GM03348 (cell line): ENCODE measurements at places on chromosomes 12 and 14.

- DNase-seq = peak; percentile 5
These were observed 115.9 kb downstream of the NAV3 start for GRCh38 chr12:77946541-77947061.

GRCh38 chr12:26101350-26101734 lies 23.5 kb downstream of the BHLHE41 start:
- DNase-seq = no peak

GRCh38 chr14:32480337-32480736 lies 151.2 kb downstream of the AKAP6 start:
- peak; percentile 35 for DNase-seq

GRCh38 chr12:30753751-30754382 lies 884 bp downstream of the CAPRIN2 start:
- DNase-seq = peak; percentile 39

GRCh38 chr12:120925740-120926563 lies 21.8 kb upstream of the SPPL3 start:
- no peak for DNase-seq

- no peak for DNase-seq
These were observed 11.8 kb upstream of the EDDM3A start for GRCh38 chr14:20733684-20734429.

DNA sequence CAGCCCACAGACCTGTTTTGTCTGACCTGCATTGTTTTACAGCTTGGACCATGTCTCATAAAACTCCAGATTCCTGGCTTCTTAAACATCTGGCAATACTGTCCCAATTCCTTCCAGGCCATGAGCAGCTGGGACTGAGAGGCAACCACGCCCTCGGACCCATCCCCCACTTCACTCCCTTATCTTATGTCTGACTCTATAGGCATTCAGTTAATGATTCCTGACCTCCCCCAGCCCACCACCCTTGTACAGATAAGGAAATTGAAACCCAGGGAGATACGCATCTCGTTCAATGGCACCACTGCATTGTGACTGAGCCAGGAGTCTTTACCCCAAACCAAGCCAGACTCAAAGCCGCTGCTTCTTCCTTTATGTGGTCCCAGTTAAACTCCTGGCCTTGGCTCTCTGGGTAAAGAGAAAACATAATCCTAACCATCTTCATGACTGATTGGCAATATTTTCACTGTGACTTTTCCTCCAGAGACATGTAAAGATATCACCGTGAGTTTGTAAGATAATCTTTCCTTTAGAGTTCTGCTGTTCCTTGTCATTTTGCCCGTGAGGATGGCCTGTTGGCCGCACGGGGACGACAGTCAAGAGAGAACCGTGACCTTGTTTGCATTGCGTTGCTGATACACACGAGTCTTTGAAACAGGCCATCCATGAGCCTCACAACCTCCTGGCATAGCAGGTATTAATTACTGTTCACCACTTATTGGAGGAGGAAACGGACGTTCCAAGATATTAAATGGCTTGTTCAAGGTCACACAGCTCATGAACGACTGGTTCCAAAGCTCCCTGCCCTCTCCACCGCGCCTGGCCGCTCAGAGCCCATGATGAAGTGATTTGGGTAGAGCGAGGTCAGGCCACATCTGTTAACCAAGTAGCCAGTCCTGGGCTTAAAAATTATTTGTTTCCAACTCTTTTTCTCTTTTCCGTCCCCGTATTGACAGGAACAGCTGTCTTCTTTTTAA lies 39.4 kb downstream of the MAP1LC3B2 start:
- DNase-seq = peak; percentile 65

- no peak for DNase-seq
These were observed 10.8 kb downstream of the CRACR2A start for GRCh38 chr12:3741882-3742672.

DNA sequence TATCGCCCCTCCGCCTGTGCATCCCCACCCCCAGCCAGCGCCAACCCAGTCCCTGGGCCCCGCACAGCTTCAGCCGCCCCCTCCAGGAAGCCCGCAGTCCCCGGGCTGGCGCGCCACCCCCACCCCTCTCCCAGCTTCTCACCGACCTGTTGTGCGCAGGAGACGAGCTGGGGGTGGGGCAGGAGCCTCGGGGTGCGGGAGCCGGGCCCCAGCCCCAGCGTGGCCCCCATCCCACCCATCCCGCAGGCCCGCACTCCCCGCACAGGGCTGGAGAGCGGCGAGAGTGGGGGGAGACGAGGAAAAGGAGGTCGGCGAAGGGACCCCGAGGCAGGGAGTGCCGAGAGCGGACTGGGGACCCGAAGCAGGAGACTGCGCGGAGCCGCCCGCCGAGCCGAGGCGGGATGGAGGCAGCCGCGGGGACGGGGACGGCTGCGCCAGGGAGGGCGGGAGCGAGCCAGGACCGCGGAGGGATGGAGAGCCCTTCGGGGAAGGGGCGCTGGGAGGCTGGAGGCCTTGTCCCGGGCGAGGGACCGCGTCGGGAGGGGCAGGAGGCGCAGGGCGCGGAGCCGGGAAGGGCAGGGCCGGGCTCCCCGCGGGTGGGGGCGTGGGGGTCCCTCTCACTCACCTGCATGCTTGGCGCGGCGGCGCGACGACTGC lies 498 bp downstream of the PIANP start:
- DNase-seq = peak; percentile 40

DNA sequence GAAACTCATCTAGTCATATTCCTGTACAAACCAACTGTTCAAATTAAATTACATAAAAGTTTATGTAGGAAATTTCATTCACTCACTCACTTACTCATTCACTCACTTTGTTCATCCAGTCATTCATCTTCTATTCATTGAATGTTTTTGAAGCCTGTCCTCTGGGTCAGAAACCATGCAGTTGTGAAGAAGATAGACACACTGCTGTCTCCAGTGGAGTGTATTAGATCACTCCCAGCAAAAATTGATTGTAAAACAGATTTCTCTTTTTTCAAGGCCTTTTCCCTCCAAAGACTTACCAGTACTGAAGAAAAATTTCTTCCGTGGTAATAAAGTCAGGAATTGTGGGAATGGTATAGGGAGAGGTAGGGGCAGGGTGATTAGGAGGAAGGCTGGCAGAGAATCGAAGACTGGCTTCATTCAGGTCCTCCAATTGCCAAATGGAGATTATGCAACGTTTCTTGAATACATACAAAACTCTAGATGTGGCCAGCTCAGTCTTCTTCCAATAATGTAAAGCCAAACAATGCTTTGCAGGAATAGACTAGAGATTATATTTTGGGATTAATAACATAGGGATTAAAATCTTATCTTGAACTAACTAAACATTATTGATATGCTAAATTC lies 9.1 kb downstream of the LRRK2 start:
- no peak for DNase-seq

DNA sequence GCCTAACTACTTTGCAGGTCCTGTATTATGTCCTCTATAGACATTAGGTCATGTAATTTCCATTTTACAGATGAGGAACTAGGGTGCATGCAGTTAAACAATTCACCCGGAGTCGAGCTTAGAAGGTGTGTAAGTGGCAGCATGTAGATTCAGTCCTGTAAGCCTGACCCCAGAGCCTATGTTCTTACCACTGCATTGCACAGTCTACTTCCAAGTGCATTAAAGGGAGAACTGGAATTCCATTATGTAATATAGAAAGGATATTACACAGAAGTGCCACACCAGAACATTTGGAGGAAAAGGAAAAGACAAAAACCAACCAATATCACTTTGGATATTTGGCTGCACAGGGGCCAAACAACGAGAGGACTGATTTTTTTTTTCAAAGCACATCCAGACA lies 1.2 kb downstream of the GLT8D2 start:
- peak; percentile 24 for DNase-seq

- DNase-seq = no peak
These were observed 22.3 kb upstream of the PLXNC1 start for GRCh38 chr12:94126067-94126466.

DNA sequence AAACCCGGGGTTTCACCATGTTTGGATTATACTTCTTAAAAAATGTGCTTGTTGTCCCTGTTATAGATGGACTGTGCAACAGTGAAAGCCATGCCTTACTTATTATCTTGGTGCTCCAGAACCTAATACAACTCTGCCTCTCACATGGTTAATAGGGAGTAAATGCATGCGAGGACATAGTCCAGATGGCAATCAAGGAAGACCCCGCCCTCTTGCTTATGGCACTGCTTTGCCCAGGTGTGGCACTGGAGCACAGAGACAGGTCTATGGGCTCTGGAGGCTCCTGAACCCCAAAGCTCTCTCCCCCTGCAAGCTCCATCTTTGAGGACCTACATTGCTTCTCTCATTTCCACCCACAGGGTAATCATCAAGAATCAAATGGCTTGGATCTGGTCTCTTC lies 162.1 kb upstream of the NTF3 start:
- no peak for DNase-seq

GRCh38 chr12:16155938-16156337 lies 121.5 kb downstream of the SLC15A5 start:
- DNase-seq = no peak

- DNase-seq = no peak
These were observed 474 bp downstream of the FITM1 start for GRCh38 chr14:24130717-24131548.

DNA sequence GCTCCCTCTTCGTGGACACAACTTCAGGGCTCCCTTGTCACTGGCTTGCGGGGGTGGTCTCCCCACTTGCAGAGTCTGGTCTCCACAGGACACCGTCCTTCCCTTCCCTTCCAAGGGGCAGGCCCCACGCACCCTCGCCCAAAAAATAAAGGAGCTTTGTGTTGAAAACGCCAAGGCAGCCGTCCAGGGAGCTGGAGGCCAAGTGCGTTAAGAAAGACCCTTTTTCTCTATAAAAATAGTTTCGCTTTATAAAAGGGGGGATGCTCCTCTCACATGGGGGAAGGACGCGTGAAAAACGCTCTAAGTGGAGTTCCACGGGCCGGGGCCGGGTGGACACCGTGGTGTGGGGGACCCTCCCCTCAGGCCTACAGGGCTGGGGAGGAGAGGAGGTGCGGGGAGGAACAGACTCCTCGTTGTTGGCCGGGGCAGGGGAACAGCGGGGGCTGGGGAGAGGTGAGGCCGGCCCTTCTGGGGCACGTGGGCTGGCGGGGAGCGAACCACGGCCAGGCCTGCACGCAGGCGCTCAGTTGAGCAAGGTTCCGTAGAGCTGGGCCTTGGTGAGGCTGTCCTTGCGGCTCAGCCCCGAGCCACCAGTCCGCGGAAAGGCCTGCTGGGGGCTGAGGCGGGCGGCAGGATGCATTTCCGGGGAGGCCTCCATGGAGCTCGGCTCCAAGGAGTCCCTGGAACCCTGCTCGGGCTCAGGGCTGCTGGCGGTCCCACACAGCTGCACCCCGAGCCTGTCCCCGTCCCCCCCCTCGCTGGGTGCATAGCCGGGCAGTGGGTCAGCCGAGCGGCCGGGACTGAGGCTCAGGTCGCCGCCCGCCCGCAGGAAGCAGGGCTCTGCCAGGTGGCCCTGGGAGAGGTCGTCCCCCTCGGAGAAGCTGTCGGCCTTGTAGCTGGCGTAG lies 49.5 kb downstream of the BEGAIN start:
- no peak for DNase-seq

- DNase-seq = no peak
These were observed 151.6 kb downstream of the KICS2 start for GRCh38 chr12:64070454-64070853.

GRCh38 chr12:77724367-77724957 lies 106.2 kb upstream of the NAV3 start:
- peak; percentile 38 for DNase-seq

GRCh38 chr12:122368361-122369073 lies 54.0 kb downstream of the CLIP1 start:
- DNase-seq = peak; percentile 40

DNA sequence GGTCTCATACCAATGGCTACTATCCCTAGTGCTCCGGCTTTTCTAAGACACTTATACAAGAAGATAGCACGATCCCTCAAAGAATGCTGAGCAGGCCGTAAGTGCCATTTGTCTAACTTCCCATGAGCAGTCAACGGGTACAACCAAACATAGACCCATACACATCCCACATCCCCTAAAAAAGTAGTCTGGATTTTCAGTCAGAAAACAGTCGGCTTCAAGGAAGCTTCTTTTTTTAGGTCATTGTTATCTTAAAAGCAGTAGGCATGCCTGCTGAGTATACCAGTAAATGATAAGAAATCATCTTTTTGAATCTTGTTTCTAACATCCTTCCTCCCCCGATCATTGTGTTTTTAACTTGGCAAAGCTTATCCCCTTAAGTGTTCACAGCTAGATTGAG lies 19.8 kb downstream of the OSBPL8 start:
- no peak for DNase-seq

DNA sequence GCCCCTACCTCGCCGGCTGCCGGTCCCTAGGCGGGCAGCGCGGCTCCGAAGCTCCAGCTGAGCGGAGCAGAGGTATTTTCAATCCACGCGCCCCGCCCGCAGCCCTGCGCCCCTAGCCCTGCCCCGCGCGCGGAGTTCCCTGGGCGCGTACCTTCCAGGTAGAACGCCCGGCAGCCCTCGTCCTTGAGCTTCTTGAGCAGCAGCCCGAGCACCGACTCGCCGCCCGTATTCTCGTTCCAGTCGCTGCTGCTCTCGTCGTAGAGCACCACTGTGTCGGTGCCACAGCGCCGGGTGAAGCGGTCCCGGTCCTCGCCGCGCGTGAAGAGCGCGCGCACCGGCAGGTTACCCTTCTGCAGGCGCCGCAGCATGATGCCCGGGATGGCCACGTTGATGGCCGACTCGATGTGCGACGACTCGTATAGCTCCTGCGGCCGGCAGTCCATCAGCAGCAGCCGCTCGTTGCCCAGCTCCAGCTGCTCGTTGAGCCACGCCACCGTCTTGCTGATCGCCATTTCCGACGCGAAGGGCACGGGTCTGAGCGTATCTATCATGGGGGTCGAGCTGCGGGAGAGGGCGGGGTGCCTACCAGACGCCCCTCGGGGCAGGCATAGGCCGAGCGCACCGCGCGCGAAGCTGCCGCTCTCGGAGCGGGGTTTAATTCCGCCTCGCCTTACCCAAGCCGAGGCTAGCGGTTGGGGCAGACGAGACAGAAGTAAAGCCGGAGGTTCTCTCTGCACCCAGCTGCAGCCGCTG lies 636 bp downstream of the DUSP6 start:
- DNase-seq = peak; percentile 57

GRCh38 chr14:95530473-95531276 lies 4.2 kb upstream of the GLRX5 start:
- no peak for DNase-seq

GRCh38 chr12:50551866-50552265 lies 47.1 kb downstream of the DIP2B start:
- DNase-seq = no peak

GRCh38 chr12:11729008-11729407 lies 79.5 kb downstream of the ETV6 start:
- DNase-seq = no peak

- DNase-seq = peak; percentile 64
These were observed 624 bp upstream of the PLEKHD1 start for GRCh38 chr14:69483765-69484443.

- DNase-seq = peak; percentile 91
These were observed 21.2 kb downstream of the PRPF40B start for GRCh38 chr12:49644620-49644994.
